ENCODE measurements at places on chromosomes 11 and 22.

GRCh38 chr22:41383085-41383484, 1.3 kb downstream of the TEF start:
- DNase-seq, result no peak

- no peak for DNase-seq
Observed at GRCh38 chr11:84887055-84887629, 740.0 kb downstream of the DLG2 start.

- DNase-seq, result no peak
Observed at GRCh38 chr22:44403602-44404329, 91.0 kb upstream of the SHISAL1 start.

GRCh38 chr22:32080904-32081303, 37.8 kb downstream of the SLC5A1 start:
- peak; percentile 61 for DNase-seq

GRCh38 chr11:11701070-11701469, 79.3 kb upstream of the GALNT18 start:
- DNase-seq, result no peak

GRCh38 chr11:78000193-78000592, 5.7 kb upstream of the INTS4 start:
- peak; percentile 90 for DNase-seq

- no peak for DNase-seq
Observed at GRCh38 chr11:68328374-68329091, 16.1 kb downstream of the LRP5 start.

DNA sequence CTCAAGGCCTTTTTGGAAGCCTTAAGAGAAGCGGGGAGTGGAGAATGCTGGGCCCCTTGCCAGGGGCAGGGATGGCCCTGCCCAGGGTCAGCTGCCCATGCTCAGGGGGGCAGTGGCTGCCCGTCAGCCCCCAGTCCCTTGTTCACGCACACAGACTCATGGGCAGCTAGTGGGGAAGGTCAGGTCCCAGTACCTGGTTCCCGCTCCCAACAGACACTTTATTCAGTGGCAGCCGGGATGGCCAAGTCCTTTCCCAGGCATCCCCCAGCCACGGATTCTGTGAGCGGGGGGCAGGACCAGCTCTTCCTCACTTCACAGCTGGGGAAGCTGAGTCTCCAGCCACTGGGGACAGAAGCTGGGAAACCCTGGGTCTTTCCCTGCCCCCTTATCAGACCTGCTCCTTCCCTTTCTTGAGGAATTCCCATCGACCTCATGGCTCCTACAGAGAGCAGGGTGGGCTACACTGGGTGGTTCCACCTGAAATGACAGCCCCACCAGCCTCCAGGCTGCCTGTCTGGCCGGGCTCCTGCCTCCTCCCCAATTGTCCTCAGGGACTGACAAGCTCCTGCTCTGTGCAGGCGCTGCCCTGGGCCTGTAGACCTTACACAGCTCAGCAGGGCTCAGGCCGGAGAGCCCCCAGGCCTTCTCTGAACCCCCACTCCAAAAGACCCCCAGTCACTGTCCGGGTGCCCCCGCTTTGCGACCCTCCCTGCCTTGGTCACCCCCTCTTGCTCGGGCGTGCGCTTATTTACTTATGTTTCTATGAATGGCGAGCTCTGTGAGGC, 61.0 kb upstream of the FGF3 start:
- no peak for DNase-seq

DNA sequence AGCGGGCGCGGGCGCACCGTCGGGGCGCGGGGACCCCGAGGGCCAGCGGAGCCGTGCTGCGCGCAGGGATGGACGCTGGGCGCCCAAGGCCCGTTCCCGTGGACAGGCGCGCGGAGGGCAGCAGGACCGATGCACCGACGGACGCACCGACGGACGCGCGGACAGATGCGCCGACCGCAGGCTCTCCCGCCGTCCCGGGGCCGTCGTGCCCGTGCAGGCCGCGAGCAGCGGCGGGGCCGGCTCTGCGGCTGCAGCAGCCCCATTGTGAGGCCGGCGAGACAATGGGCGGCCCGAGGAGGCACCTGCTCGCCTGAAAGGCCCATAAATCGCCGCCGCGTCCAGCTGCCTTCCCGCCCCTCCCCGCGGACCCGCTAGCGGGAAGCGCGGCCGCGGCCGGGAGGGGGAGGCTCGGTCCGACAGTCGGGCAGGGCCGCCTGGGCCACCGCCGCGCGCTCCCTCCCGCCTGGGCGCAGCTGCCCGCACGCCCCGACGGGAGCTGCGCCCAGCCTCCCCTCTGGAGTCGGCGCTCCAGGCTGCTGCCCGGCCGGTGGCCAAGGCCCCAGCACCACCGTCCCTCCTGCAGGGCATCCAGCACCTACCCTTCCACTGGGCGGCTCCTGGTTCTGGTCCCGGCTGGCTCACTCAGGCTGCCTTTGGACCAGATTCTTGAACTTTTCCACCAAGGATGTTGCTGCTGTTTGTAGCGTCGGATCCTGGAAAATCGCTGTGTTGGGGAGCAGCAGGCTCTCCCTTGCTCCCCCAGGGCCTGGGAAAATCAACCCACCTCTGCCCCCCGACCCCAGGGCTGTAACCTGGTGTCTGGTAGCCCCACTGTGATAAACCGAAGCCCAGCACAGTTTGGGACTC, 15.8 kb downstream of the CDKN1C start:
- no peak for DNase-seq

DNA sequence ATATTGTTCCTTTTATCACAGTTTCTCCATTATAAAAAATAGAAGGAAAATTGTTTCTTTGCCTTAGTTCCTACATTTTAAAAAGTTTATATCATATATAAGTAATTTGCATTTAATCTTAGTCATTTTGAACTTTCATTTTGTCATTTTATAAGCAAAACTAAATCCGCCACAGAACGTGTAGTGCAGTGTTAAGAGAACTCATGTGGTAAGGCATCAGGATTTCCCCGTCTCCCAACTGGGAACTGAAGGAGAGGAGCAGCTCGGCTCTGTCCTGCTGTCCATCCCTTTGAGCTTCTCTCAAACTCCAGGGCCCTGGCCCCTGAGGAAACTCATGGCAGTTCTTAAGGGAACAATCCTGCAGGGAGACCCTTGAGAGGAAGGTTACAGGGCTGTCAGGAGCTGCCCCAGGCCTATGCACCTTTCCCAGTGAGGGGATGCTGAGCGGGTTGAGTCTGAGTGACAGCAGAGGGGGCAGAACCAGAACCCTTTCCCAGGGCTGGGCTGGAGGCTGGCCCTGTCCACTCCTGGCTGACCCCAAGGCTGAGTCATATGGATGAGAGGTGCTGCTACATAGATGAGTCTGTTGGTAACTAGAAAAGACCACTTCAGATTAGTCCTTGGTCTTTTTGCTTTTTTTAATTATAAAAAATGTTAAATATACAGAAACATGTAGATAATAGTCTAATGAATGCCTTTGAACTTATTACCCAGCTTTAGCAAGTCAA, 333.1 kb downstream of the TBC1D22A start:
- DNase-seq, result no peak

- no peak for DNase-seq
Observed at GRCh38 chr11:118652681-118653181, 26.7 kb downstream of the TREH start.

- DNase-seq, result no peak
Observed at GRCh38 chr11:134752964-134753770, 341.1 kb upstream of the B3GAT1 start.

GRCh38 chr22:30606455-30607299, at the start of gene TCN2:
Gene TCN2 (plus strand): TSS chr22:30607174. CDS start chr22:30607332, 158 bp downstream.
- DNase-seq, result peak; percentile 84

GRCh38 chr11:10778217-10778970, 27.3 kb downstream of the CTR9 start:
- DNase-seq, result no peak

DNA sequence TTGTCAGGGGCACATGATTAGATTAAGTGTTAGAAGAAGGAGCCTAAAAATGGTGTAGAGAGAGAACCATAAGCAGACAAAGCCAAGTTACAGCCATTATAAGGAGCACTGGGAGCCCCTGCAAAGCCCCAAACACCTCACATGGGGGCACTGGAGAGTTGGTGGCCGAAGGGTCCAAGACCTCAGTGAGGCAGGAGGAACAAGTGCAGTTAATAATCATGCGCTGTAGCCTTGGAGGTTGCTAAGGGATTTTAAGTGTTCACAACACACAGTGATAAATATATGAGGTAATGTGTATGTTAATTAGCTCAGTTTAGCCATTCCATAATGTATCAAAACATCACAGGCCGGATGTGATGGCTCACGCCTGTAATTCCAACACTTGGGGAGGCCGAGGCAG, 54.4 kb upstream of the JAM3 start:
- DNase-seq, result no peak

GRCh38 chr22:31192513-31192912, 19.6 kb upstream of the LIMK2 start:
- no peak for DNase-seq

DNA sequence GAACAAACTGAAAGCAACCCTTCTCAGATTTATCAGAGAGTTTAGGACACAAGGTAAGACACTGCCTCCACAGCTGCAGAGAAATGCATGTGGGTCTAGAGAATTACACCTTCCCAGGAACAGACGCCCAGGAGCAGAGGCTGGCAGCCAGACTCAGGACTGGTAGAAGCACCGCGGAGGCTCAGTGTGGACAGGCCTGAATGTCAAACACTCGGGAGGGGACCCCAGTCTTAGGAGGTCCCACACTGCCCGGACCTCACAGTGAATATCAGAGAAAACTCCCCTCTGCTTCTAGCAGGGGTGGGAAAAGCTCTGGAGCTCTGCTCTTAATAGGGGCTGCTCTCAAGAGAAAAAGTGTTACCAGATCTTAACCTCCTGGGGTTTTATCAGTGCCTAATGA, 952.7 kb downstream of the BRD1 start:
- DNase-seq, result no peak

DNA sequence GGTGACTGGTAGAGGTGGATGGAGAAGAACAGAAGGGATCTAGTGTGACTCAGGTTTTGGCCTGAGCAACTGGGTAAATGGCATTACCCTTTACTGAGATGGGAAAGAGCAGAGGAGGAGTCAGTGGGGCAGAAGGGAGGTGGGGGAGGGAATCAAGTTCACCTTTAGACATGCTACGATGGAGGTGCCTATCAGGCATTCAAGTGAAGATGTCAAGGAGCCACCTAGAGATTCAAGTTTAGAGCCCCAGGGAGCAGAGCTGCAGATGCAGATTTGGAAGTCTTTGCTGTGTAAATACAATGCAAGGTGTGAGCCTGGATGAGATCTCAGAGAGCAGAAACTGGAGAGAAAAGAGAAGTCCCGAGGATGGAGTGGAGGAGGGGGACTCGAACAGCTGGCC, 979 bp upstream of the MOGAT2 start:
- DNase-seq, result no peak

GRCh38 chr11:112440518-112440917, 179.9 kb upstream of the PLET1 start:
- no peak for DNase-seq

DNA sequence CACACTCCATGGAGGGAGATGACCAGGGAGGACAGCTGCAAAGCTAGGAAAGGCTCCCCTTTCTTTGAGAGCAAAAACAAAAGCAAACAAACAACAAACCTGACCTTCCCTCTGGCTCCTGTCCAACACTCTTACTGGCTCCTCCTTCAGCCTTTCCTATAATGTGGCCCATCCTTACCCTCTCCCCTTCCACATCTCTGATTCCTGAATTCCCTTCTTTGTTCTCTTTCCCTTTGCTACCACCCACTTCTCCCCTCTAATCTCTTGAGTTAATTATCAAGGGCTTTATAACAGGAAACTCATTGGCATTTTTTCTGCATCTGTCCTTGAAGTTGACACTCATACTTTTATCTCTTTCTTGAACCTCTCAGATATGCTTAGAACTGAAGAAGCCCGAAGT, 56.3 kb downstream of the ZNF280B start:
- peak; percentile 6 for DNase-seq

- DNase-seq, result no peak
Observed at GRCh38 chr11:113077379-113077778, 116.2 kb downstream of the NCAM1 start.

DNA sequence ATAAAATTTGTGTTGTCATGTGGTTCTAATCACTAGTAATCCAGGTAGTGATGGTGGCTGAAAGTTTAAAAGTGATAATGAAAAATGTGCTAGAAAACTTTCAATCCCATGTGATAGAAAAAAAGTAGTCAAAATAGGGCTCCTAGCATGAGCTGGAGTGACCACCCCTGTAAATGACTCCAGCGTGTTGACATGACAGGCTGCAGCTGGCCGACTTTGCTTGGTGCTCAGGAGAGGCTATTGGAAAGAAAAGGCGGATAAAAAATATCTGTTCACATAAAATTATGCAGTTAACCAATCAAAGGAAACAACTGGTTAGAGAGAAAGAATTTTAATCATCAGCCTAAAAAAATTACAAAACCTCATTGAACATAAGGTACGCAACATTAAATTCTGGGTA, 16.9 kb upstream of the MTCH2 start:
- DNase-seq, result no peak

DNA sequence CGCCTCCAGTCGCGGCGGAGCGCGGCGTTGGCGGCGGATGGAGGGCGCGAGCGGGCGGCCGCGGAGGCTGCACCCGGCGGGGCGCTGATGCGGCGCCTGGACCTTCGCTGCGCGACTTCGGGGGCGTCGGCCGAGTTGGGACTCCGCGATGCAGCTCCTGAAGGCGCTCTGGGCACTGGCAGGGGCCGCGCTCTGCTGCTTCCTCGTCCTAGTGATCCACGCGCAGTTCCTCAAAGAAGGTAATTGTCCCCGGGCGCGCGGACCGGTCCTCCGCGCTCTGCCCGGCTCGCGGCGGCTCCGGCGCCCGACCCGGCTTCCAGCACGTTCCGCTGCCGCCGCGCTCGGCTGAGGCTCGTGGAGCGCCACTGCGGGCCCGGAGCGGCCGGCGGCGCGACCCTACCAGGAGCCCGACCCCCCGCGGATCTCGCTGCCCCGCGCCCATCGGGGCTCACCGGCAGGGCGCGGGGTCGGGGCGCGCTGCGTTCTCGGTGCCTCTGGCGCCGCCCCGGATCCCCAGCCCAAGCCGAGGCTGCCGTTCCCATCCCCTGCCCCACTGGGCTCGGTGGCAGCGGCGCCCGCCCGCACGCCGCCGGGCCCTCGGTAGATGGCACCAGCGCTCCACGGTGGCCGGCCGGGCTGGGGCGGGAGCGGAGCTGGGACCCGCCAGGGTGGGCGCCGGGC, 1251.2 kb downstream of the BRD1 start:
- DNase-seq, result peak; percentile 12

DNA sequence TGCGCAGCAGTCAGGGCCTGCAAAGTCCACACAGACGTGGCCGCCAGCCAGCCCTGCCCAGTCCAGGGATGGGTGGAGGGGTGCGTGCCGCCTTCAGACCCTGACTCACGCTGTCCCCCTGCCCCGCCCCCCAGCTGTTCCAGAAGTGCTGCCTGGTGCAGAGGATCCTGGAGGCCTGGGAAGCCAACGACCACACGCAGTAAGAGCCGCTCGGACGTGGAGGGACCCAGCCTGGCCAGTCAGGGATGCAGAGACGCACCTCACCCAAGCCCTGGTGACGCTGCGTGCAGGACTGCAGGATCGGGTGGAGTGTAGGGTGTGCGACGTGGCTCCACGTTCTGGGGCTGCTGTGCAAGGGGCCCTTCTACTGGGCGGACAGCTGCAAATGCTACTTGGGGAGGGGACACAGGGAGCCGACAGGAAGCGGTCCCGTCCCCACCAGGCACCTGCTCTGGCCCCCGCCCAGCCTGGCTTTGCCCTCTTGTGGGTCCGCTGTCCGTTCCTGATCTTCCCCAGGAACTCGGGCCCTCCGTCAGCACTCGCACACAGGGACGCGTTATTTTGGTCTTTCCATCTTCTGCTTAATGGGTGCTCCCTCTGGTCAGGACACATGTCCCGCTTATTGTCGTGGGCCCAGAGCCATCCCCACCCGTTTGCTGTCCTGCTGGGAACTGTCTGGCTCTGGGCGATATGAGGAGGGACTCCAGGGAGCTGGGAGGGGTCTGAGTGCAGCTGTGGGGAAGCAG, 42.5 kb downstream of the SBF1 start:
- no peak for DNase-seq

GRCh38 chr11:70167723-70168404, 35.2 kb upstream of the FADD start:
- DNase-seq, result no peak

- no peak for DNase-seq
Observed at GRCh38 chr11:134238956-134239355, 14.2 kb downstream of the THYN1 start.
